Progenitor cell of endocrine pancreas (in vitro differentiated cells): ENCODE measurements at places on chromosomes 11 and 22. TPM values are rescaled to one million over a fixed set of nuclear protein-coding genes. Genes with fewer than 3 reads are reported as not detected.

Gene SHISAL1
- total RNA-seq, result 0.29 and 0.46 TPM in 2 replicates

- DNase-seq, result no peak
- H3K27me3 ChIP-seq, result no peaks in the 10 kb centered on the region
- no peak overlapping the region for H3K4me3 ChIP-seq
- H3K27ac ChIP-seq, result peak overlapping the region; percentile 22
Observed at GRCh38 chr22:19097518-19097917, 24.7 kb downstream of the DGCR2 start.

Gene OR51E2
- total RNA-seq, result not detected in 2 replicates

GRCh38 chr11:122668562-122669090 lies 13.1 kb downstream of the UBASH3B start:
- H3K27ac ChIP-seq, result no peak overlapping the region
- H3K36me3 ChIP-seq, result no peaks in the 10 kb centered on the region
- H3K4me1 ChIP-seq, result no peaks in the 10 kb centered on the region
- H3K4me3 ChIP-seq, result no peak overlapping the region

GRCh38 chr11:61893981-61894380 lies 2.6 kb upstream of the FADS3 start:
- peaks cover 3% of the 10 kb centered on the region for H3K27me3 ChIP-seq
- H3K36me3 ChIP-seq, result no peaks in the 10 kb centered on the region
- no peak for DNase-seq
- no peak overlapping the region for H3K4me3 ChIP-seq

GRCh38 chr22:49825944-49826602 lies 1.6 kb downstream of the BRD1 start:
- H3K27me3 ChIP-seq, result no peaks in the 10 kb centered on the region
- H3K36me3 ChIP-seq, result peaks cover 25% of the 10 kb centered on the region
- H3K4me1 ChIP-seq, result peaks cover 27% of the 10 kb centered on the region
- DNase-seq, result no peak
- H3K27ac ChIP-seq, result peak overlapping the region; percentile 94

DNA sequence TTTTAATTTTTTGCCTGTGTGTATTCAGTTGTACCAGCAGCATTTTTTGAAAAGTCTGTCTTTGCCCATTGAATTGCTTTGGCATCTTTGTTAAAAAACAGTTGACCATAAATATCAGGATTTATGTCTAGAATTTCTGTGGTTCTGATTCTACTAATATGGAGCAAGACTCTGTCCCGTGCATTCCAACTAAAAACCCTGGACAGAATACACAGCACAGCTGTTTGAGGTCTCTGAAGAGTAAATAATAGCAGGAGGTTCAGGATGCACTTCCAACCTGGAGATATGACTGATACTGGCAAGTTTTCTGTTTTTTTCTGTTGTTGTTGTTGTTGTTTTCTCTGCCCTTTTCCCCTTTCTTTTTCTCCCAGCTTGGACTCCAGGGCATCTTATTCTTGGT lies 141.9 kb downstream of the TMEM135 start:
- no peak for DNase-seq
- no peaks in the 10 kb centered on the region for H3K4me1 ChIP-seq
- H3K27ac ChIP-seq, result no peak overlapping the region
- no peak overlapping the region for H3K4me3 ChIP-seq
- no peaks in the 10 kb centered on the region for H3K27me3 ChIP-seq

- no peaks in the 10 kb centered on the region for H3K4me1 ChIP-seq
- DNase-seq, result no peak
- peaks cover 11% of the 10 kb centered on the region for H3K36me3 ChIP-seq
Observed at GRCh38 chr22:17501679-17502285, 61.5 kb upstream of the SLC25A18 start.

- H3K27me3 ChIP-seq, result no peaks in the 10 kb centered on the region
- no peak overlapping the region for H3K4me3 ChIP-seq
- DNase-seq, result no peak
- peaks cover 25% of the 10 kb centered on the region for H3K36me3 ChIP-seq
- no peak overlapping the region for H3K27ac ChIP-seq
- peaks cover 2% of the 10 kb centered on the region for H3K4me1 ChIP-seq
Observed at GRCh38 chr22:29940526-29940925, 57.6 kb downstream of the MTMR3 start.

Gene WDR74
- total RNA-seq, result 55.8 and 60.3 TPM in 2 replicates

- no peaks in the 10 kb centered on the region for H3K36me3 ChIP-seq
- H3K4me3 ChIP-seq, result no peak overlapping the region
- no peak overlapping the region for H3K27ac ChIP-seq
- no peaks in the 10 kb centered on the region for H3K4me1 ChIP-seq
Observed at GRCh38 chr11:104682206-104682605, 216.1 kb downstream of the CASP12 start.

GRCh38 chr11:126060757-126061171 lies 1.9 kb downstream of the CDON start:
- no peaks in the 10 kb centered on the region for H3K27me3 ChIP-seq
- peak overlapping the region; percentile 44 for H3K4me3 ChIP-seq
- H3K36me3 ChIP-seq, result no peaks in the 10 kb centered on the region
- H3K4me1 ChIP-seq, result peaks cover 24% of the 10 kb centered on the region
- DNase-seq, result no peak

Gene OR5A1
- not detected in 2 replicates for total RNA-seq

DNA sequence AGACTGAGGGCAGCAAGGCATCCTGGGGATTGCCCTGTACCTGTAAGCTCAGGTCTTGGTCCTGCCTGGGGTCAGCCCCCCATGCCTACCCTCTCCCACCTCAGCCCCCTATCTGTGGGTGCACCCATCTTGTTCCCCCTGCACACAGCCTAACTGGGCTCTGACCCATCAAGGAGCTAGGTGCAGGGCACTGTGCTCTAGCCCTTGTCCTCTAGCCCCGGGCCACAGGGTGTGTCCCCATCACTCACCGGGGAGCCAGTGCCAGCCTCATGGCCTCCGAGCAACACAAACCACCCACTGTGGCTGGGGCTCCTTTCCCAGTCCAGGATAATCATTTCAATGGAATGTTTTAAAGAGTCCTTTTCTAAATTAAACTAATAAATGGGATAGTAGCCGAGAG lies 293.9 kb upstream of the PLET1 start:
- H3K27me3 ChIP-seq, result peaks cover 5% of the 10 kb centered on the region
- DNase-seq, result no peak
- H3K4me3 ChIP-seq, result no peak overlapping the region
- no peaks in the 10 kb centered on the region for H3K36me3 ChIP-seq
- H3K4me1 ChIP-seq, result peaks cover 2% of the 10 kb centered on the region

Gene UCP3
- total RNA-seq, result 4.3 and 5.2 TPM in 2 replicates

- DNase-seq, result no peak
- H3K4me3 ChIP-seq, result no peak overlapping the region
- no peaks in the 10 kb centered on the region for H3K27me3 ChIP-seq
- H3K27ac ChIP-seq, result no peak overlapping the region
- no peaks in the 10 kb centered on the region for H3K4me1 ChIP-seq
- H3K36me3 ChIP-seq, result no peaks in the 10 kb centered on the region
Observed at GRCh38 chr22:24185001-24185500, 3.8 kb downstream of the SUSD2 start.

Gene RTN4RL2
- total RNA-seq, result 1.9 and 2.1 TPM in 2 replicates

DNA sequence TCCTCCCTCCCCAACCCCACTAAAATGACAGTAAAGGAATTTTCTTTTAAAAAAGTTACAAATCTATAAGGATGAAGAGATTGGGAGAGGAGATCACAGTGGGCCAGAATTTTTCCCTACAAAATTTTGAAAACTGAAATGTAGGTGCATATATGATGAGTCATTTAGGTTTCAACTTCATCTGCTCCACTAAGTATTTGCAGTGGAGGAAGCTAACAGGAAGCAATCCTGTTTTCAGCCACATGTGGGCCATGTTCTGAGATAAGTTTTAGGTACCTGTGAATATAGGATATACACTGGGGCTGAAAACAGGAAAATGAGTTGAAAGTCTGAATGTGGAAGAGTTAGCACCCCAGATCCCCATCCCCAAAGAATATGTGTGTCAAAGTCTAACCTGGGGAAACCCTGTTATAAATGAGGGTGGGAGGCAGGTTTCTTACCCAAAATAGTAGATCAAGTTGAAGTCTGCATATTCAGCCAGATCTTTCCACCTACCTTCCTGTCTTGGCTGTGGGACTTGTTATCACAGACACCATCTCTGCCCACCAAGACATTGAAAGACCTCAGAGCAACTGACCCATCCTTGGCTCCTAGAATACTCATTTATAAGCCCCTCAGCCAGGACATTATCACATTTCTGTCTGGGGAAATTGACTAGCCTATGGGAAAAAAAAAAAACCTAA lies 87.3 kb downstream of the PACS1 start:
- H3K36me3 ChIP-seq, result no peaks in the 10 kb centered on the region
- H3K27me3 ChIP-seq, result no peaks in the 10 kb centered on the region
- H3K4me1 ChIP-seq, result peaks cover 8% of the 10 kb centered on the region
- H3K4me3 ChIP-seq, result no peak overlapping the region
- H3K27ac ChIP-seq, result no peak overlapping the region

DNA sequence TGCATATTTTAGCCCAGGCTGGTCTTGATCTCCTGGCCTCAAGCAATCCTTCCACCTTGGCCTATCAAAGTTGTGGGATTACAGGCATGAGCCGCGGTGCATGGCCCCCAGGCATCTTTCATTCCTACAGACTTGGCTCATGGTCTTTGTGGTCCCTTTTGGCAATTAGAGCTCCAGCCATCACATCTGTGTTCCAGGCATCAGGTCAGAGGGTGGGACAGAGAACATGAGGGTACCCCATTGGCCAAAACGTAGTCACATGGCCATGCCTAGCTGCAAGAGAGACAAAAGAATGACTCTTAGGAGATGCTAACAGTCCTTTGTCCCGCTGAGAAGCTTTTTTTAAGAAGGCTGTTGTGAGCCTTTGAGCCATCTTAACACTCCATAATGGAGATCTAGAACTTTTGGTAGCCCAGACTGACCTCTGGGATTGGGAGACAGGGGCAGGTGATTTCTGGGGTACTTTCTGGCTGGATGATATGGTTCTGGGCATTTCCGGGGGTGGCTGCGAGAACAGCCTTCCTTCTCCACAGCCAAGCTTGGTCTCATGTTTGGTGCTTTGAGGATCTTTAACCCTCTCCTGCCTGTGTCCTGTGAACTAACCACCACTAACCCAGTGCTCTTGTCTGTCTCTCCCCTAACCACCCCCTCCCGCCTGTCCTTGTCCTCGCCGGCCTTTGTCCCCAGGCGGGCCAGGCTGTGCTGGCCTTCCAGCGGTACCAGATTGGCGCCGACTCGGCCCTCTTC lies 18.4 kb upstream of the TAB1 start:
- no peak overlapping the region for H3K4me3 ChIP-seq
- peaks cover 2% of the 10 kb centered on the region for H3K36me3 ChIP-seq
- DNase-seq, result no peak
- H3K27ac ChIP-seq, result peak overlapping the region; percentile 73

GRCh38 chr11:131481303-131481702 lies 110.9 kb downstream of the NTM start:
- H3K27me3 ChIP-seq, result peaks cover 42% of the 10 kb centered on the region
- no peak overlapping the region for H3K4me3 ChIP-seq
- no peaks in the 10 kb centered on the region for H3K4me1 ChIP-seq
- H3K27ac ChIP-seq, result no peak overlapping the region
- no peaks in the 10 kb centered on the region for H3K36me3 ChIP-seq

Gene FOSL1
- 1.7 and 2.6 TPM in 2 replicates for total RNA-seq

Gene SCO2
- total RNA-seq, result 3.7 TPM in 1 of 2 replicates, not detected in the other

GRCh38 chr11:55956521-55956920 lies 13.2 kb downstream of the OR10AG1 start:
- H3K27me3 ChIP-seq, result no peaks in the 10 kb centered on the region
- DNase-seq, result peak; percentile 53
- peak overlapping the region; percentile 48 for H3K4me3 ChIP-seq
- peaks cover 8% of the 10 kb centered on the region for H3K36me3 ChIP-seq
- peaks cover 31% of the 10 kb centered on the region for H3K4me1 ChIP-seq

DNA sequence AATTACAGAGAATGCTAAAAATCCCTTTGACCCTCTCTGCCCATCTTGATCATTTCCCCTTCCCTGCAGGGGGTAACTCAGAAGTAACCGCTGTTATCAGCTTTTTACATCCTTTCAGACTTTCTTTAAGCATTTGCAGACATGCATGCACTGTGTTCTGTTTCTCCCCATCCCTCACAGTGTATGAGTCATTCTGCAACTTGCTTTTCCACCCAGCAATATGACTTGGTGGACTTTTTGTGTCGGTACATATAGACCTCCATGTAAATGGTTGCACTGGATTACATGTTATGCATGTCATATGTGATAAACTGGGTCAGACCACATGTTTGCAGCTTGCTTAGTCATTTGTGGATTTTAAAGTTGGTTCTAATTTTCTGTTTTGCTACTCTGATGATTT lies 87.7 kb upstream of the NECTIN1 start:
- peaks cover 10% of the 10 kb centered on the region for H3K27me3 ChIP-seq
- DNase-seq, result no peak
- H3K27ac ChIP-seq, result no peak overlapping the region
- H3K4me1 ChIP-seq, result no peaks in the 10 kb centered on the region

Gene RIC3
- total RNA-seq, result 23.1 and 23.4 TPM in 2 replicates

DNA sequence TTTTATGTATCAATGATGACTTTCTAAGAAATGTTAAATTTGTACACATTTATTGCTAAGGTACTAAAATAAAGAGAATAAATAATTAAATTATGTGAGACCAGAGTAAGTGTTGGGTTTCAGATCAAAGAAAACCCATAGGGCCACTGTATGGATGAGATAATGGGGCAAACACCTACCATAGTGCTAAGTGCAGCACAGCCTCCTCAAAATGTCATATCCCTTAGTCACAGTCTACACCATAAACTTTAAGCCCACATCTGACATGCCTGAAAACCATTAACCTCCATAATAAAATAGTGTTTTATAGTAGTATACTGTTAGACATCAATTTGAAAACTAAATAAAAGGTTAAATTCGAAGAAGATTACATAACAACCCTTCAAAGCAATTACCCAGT lies 37.5 kb downstream of the SESN3 start:
- H3K4me1 ChIP-seq, result peaks cover 4% of the 10 kb centered on the region
- no peak overlapping the region for H3K4me3 ChIP-seq
- DNase-seq, result no peak
- no peak overlapping the region for H3K27ac ChIP-seq

GRCh38 chr11:69874984-69875624 lies 55.9 kb upstream of the FGF3 start:
- no peak overlapping the region for H3K27ac ChIP-seq
- H3K4me1 ChIP-seq, result no peaks in the 10 kb centered on the region
- H3K36me3 ChIP-seq, result no peaks in the 10 kb centered on the region
- peaks cover 6% of the 10 kb centered on the region for H3K27me3 ChIP-seq

- no peak overlapping the region for H3K4me3 ChIP-seq
- no peak overlapping the region for H3K27ac ChIP-seq
- no peaks in the 10 kb centered on the region for H3K4me1 ChIP-seq
- H3K27me3 ChIP-seq, result peaks cover 6% of the 10 kb centered on the region
- DNase-seq, result no peak
- no peaks in the 10 kb centered on the region for H3K36me3 ChIP-seq
Observed at GRCh38 chr11:6812390-6813005, 13.0 kb upstream of the OR6A2 start.
